ENCODE measurements at places on chromosomes 3 and 15.

DNA sequence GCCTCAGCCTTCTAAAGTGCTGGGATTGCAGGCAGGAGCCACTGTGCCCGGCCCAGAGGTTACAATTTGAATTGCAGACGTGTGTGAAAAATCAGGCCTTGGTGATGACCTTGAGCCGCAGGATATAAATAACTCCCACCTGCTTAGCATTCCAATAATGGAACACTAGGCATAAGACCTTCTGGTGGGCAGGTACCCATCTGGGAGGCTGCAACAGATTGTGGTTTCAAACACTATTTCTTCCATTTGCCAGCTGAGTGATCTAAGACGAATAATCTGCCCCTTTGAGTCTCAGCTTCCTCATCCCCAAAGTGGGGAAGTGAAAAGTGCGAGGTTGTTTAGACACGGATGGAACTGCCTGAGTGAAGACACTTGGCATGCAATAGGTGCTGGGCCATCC, 47.7 kb upstream of the HERC1 start:
- DNase-seq = no peak

DNA sequence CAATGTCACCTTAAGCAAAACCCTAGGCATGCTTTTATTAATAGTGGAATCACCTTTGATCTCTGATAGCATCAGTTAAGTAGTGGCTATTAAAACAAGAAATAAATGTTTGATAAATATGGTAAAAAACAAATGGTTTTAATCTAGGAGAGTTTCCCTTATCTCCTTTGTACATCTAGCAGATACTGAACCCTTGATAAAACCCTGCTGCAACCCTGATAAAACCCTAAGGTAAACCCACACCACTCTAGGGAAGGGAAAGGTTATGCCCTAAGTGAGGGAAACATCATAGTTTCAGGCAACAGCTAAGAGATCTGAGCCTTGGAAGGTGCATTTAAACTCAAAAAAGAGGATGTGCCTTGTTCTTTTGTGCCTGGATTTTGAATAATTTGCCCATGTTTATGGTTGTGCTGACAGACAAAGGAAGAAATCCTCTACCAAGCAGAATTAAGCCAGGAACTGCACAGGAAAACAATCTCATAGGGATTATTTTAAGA, 309.7 kb downstream of the FGF12 start:
- DNase-seq = no peak

GRCh38 chr15:84666373-84666772, 8.4 kb upstream of the NMB start:
- DNase-seq = peak; percentile 10

DNA sequence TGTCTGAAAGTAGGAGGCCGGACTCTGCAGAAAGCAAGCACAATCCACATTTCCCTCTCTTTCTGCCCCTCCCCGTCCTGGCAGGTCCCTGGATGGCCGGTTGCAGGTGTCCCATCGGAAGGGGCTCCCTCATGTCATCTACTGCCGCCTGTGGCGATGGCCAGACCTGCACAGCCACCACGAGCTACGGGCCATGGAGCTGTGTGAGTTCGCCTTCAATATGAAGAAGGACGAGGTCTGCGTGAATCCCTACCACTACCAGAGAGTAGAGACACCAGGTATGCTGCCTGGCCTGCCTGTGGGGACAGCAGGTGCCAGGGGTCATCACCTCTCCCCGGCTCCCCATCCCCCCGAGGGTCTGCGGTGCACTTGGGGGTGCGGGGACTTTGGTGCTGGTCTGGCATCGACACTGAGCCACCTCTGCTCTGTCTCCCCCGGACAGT, 89.6 kb downstream of the AAGAB start:
- DNase-seq = no peak

DNA sequence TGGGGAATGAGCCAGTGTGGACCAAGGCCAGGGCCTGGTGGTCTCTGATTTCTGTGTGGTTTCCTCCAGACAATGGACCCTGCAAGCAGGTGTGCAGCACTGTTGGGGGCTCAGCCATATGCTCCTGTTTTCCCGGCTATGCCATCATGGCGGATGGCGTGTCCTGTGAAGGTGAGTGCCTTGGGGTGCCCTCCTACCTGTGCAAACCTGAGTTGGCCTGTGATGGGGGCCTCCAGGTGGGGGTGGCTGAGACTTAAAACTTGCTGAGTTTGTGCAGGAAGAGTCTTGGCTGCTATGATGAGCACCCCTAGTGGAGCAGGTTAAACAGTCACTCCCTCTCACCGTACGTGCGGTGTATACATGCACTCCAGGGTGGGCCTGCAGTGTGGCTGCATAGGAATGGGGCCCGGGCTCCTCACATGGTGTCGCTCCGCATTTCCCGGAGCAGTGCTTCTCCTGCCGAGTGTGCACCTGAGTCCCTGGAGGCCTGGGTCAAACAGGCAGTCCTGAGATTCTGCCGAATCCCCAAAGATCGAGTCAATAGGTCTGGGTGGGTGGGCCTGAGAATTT, 70.8 kb downstream of the FBLN2 start:
- DNase-seq = no peak

DNA sequence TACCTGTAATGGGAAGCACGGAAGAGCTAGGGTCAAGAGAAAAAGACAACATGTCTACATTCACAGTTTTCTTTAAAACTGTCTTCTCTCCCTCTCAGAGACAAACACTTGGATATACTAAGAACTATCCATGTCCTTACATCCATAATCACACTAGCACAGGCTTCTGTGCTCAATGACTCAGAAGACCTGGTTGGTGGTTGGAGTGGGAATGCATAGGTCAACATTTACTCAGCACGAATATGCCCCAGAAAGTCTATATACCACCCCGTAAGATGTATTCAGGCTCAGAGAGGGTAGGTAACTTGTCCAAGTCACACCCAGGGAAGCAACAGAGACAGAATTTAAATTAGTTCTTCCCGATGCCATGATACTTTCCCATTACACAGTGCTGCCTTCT, 891.1 kb downstream of the TUSC7 start:
- DNase-seq = no peak

DNA sequence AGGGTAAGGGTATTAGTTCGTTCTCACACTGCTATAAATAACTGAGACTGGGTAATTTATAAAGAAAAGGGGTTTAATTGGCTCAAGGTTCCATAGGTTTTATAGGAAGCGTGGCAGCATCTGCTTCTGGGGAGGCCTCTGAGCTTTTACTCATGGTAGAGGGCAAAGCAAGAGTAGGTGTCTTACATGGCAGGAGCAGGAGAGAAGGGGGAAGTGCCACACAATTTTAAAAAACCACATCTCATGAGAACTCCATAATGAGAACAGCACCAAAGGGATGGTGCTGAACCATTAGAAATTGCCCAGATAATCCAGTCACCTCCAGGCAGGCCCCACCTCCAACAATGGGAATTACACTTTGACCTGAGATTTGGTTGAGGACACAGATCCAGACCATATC, 12.2 kb downstream of the RNF111 start:
- DNase-seq = no peak

Data from adipocyte (in vitro differentiated cells).